ENCODE measurements at places on chromosomes 11 and 22.

DNA sequence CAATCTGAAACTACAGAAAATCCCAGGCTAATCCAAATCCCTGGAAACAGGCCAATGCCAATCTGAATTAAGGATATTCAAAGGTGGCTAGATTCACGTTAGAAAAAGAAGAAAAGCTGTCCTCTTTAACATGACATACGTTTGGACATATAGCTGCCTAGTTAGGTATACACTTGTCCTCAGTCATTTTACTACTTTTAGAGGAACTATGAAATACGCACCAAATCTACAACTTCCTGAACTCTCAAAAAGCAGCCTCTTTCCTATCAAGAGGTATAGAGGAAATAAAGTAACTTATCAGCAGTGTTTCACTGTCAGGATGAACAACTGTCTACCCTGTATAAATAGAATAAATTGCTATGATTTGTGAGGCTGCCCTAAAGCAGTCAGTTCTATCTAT, 24.0 kb downstream of the KMT5B start:
- no peak for DNase-seq

- DNase-seq = no peak
Observed at GRCh38 chr22:23400286-23400981, 179.7 kb downstream of the IGLL1 start.

DNA sequence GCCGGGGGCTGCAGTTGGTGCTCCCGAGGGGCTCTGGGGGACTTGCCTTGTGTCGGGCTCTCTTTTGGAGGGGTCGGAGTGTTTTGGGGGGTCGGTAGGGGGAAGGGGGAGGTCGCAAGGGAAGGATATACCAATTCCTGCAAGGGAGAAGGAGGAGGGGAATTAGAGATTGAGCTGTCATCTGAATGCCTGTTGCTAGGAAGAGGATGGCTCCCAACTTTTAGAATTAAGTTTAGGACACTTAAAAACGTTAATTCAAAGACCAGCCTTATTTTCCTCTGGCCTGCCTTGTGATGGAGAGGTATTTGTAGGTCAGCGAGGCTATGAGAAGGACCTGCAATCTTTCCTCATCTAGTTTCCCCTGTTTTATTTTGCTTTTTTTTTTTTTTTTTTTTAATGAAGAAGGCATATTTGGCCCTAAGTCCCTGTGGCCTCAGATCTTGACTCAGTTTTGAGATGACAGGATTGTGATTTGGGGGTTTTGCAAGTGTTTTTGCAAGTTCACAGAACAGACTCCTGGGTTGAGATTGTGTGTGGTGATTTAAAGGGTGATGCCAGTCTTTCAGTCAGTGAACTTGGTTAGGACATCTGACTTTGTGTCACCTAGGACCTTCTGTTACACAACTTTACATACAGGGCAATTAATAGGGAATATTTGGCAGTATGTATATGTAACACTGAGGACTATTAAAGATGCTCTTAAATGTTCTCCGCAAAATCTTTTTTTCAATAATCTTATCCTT, 672 bp downstream of the TMEM135 start:
- DNase-seq = no peak

- no peak for DNase-seq
Observed at GRCh38 chr11:90795746-90796145, 572.9 kb upstream of the CHORDC1 start.

- DNase-seq = no peak
Observed at GRCh38 chr22:22717664-22718063, 73.2 kb downstream of the GGTLC2 start.

GRCh38 chr11:35383953-35384352, 35.4 kb downstream of the SLC1A2 start:
- no peak for DNase-seq

GRCh38 chr11:10158461-10158860, 135.6 kb downstream of the SBF2 start:
- no peak for DNase-seq
